T-helper 1 cell (primary cell): ENCODE measurements at places on chromosomes 2 and 18.
A peak's percentile ranks its signal among the peaks of the same experiment; 100 is the strongest.

DNA sequence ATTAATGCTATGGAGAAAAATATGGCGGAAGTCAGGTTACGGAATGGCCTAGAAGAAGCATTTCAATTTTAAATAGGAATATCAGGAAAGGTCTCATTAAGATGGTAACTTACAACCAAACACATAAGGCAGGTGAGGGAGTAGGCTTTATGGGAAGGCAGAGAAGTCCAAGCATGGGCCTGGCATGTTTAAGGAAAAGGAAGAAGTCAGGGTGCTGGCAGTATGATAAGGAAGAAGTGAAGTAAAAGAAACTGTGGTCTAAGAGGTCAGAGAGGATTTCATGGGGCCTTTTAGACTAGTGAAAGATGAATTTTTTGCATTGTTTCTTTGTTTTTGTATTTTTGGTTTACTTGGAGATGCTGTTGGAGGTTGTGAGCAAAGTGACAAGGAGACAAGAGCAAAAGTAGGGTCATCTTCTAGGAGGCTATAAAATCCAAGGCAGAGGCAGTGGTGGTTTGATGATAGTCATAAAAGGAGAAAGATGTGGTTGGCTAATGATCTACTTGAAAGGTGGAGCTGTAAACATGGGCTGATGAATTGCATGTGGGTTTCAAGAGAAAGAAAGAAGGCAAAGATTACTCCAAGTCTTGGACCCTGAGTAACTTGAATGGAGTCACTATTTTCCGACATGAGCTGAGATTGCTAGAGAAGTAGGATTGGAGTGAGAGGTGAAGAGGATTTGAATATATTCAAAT, 354.3 kb downstream of the GPD2 start:
- no peak for DNase-seq

- DNase-seq = no peak
Observed at GRCh38 chr18:59109375-59109774, 30.3 kb upstream of the SEC11C start.

- no peak for DNase-seq
Observed at GRCh38 chr2:214593727-214594126, 182.9 kb downstream of the VWC2L start.

DNA sequence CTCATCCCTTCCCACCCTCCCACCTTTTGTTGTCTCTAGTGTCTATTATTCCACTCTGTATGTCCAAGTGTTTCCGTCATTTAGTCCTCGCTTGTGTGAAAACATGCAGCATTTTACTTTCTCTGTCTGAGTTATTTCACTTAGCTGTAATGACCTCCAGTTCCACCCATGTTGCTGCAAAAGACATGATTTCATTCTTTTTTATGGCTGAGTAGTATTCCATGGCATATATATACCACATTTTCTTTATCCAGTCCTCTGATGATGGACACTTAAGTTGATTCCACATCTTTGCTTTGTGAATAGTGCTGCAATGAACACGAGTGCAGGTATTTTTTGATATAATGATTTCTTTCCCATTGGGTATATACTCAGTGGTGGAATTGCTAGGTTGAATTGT, 296.7 kb downstream of the MBD5 start:
- no peak for DNase-seq

GRCh38 chr2:168699844-168700417, 102.5 kb upstream of the NOSTRIN start:
- DNase-seq = no peak

DNA sequence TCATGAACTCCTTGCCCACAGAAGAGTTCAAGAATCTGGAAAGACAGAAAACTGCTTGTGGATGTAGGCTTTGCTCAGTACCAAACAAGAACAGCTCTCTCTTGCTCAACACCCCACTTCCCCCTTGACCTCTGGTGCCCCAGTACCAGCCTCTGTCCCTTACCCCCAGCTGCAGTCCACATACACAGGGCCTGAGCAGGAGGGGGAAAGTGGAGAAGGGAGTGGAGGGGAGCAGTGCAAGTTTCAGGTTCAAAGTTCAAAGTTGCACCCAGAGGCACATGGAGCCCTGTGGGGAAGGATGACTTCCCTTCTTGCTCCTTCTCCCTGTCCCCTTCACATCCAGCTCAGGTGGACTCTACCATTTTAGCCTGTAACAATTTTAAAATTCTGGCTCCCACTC, 61.1 kb upstream of the LPIN2 start:
- DNase-seq = no peak

- no peak for DNase-seq
Observed at GRCh38 chr2:25895610-25896009, 17.3 kb upstream of the ASXL2 start.

DNA sequence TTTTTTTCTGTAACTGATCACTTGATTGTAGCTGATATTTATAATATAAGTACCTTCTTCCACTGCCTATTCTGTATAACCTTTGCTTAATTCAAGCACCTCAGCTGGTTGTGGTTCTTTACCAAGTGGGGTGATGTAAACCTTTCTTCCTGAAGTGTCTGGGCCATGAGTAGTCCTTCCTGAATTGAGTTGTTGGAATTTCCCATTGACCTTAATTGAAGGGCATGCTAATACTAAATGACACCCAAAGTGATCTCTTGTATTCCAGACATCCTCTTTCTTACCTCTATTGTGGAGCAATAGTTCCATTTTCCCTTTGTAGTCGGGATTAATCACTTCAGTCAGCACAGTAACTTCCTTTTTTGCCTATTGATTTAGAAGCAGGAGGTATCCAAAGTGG, 1496.8 kb upstream of the CELF4 start:
- no peak for DNase-seq

DNA sequence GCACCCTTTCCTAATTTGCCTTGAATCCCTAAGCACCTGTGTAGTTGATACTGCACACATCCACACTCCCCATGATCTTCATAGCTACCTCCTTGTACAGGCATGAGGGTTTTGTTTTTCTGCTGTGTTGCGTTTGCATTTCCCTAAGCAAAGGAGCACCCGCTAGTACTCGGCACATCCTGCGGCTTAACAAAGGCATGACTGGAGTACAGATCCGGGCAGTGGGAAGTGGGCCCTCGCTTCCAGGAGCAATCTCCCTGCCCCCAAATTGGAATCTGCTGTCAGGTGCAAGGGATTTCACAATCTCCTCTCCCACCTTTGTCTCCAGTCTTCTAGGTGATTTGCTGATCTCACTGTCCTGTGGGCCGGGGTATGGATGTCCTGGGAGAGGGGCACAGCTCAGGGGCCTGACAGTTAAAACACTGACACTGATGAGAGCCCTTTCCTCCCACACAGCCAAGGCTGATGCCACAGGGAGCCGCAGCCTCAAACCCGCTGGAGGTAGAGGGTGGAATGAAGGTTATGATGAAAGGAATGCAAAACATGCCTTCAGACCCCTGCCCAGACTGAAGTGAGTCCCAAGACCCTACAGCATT, 98.7 kb upstream of the THOC1 start:
- DNase-seq = no peak

GRCh38 chr2:73999881-74000597, 15.3 kb downstream of the TET3 start:
- no peak for DNase-seq

- peak; percentile 48 for DNase-seq
Observed at GRCh38 chr2:55618275-55619055, 1.0 kb upstream of the PPP4R3B start.

DNA sequence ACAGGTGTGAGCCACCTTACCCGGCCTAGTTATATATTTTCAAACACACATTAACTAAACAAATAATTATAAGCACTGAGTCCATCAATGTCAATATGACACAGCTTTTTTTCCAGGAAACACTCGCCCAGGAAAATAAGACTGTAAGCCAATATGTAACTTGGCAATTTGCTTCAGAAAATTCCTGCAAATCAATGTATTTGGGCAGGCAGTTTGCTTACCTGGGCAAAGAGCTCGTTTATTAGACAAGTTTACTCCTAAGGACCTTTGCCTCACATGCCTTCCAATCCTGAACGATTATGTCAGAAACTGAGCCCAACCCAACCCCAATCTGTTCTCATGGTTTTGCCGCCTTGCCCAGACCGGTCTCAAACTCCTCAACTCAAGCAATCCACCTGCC, 34.7 kb upstream of the NDUFV2 start:
- no peak for DNase-seq

DNA sequence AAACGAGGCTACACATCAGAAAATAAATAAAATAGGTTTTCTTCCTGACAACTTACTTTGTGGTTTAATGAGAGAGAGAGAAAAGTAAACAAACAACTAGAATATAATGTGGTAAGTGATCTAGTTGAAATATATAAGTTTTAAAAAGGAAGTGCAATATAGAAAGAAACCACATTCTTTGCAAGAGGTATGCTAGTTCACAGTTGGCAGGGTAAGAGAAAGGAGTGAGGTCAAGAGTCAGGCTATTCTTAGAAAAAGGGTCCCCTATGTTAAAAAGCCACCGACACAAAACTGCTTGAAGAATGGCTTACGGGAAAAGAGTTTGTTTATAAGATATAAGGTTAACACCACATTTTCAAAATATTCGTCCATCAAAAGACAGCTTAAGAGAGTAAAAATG, 462.1 kb downstream of the ERBB4 start:
- DNase-seq = no peak

DNA sequence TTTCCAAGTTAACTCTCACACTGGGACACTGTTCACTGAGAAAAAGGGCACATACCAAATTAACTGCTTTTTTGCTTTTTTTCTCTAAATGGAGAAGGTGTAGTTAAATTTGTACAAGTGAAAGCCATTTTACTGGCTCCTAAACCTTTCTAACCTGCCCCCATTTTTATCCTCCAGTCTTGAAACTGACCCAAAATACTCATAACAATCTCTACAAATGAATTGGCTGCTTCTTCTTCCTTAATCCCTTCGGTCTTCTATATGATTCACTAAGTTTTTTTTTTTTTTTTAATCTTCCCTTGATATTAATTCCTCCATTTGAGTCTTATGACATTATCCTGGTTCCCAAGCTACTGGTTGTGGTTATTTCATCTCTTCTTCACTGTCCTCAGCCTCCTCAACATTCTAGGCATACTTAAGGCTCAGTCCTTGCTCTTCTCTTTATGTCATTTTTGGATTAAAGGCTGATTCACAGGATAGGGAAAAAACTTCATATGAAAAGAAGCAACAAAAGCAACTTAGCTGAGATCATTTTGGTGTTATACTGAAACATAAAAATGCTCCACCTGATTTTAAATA, 19.8 kb downstream of the ORC2 start:
- no peak for DNase-seq

DNA sequence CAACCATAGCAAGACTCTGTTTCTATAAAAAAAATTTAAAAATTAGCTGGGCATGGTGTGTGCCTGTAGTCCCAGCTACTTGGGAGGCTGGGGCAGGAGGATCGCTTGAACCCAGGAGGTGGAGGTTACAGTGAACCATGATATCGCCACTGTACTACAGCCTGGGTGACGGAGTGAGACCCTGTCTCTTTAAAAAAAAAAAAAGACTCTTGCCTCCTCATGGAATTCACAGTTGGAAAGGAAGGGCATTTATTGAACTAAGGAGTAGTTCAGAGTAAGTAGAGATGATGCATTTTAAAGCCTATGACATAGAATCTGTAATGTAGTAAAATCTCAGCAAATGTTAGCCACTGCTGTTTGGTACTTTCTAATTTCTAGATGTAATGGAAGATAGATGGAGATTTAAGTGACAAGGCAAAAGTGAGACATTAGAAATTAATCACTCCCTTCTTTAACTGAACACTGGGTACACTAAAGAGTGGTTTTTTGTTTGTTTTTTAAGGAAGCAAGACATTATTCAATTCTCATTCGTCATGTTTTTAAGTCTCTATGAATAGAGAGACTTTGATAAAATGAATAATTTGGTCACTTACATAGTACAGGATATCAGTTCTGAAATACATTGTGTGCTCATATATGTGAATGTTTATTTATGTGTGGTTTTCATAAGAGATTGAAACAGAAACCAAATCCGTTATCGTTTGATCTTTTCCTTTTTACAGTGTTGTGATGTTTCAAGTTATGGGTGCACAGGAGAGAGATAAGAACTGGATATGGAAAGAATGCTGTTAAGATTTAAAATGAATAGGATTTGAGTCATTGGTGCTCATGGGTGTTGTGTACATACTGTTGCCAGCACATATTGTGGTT, 186.1 kb upstream of the STON1 start:
- DNase-seq = no peak

DNA sequence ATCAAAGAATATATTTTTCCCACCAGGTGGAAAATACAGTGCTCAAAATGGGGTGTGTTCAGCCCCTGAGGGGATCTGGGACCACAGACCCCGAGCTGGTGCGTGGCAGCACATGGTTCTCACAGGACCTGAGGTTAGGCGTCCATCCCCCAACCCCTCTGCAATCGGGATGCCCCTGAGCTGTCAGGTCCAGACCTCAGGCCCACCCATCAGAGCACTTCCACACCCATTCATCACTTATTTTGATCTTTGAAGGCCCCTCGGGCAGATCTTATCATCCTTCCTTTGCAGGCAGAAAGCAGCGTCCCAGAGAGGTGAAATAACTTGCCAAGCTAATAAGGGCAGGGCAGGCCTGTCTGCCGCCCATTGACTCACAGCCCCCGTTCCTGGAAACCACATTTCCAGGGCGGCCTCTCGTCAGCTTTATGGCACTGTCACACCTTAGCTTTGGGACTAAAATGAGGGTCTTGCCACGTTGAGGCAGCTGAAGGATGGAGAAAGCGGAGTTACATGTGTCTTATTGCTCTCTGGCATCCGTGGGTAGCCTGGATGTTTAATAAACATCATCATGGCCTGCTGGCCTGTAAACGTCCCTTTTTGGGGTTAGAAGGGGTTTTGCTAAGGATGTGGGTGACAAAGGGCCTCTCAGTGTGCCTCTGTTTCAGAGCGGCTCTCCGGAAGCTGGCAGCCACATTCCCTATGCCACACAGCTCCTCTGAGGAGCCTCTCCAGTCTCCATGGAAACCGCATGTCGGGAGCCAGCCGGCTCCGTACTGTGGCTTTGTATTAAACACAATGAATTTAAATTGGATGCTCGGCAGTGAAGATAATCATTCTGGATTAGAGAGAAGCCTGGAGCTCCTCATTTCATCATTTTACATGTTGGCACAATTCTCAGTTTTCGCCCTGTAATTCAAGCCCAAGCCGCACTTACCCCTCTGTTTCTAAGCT, 58.3 kb upstream of the MAPRE3 start:
- DNase-seq = no peak

DNA sequence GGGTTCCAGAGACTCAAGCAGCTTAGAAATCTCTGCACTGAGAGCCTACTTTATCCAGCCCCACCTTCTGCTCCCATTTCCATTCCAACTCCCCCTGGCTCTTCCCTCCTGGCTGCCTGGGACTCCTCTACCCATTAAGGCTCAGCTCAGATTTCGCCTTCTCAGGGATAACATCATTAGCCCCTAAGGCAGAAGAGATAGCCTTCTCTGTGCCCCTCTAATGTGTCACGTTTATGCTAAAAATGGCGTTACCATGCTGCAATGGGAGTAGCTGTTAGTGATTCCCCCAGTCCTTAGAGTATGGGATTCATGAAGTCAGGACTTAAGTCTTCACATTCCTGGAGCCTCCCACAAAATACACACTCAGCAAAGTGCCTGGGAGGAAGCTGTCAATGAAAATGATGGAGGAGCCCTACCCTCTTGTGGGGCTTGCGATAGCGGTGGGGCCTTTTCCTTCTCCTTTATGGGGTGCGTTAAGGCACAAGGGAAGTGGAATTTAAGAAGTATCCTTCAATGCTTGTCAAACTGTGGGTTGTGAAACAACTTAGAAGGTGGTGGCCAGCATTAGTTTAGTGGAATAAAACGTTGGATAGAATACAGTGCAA, 144.7 kb upstream of the COPS8 start:
- no peak for DNase-seq

GRCh38 chr18:486929-487740, 13.4 kb downstream of the COLEC12 start:
- no peak for DNase-seq

- no peak for DNase-seq
Observed at GRCh38 chr2:24418166-24418841, 58.0 kb upstream of the ITSN2 start.

- no peak for DNase-seq
Observed at GRCh38 chr2:146847846-146848245, 997.0 kb upstream of the ACVR2A start.
